ENCODE measurements at places on chromosomes 2 and 18.

DNA sequence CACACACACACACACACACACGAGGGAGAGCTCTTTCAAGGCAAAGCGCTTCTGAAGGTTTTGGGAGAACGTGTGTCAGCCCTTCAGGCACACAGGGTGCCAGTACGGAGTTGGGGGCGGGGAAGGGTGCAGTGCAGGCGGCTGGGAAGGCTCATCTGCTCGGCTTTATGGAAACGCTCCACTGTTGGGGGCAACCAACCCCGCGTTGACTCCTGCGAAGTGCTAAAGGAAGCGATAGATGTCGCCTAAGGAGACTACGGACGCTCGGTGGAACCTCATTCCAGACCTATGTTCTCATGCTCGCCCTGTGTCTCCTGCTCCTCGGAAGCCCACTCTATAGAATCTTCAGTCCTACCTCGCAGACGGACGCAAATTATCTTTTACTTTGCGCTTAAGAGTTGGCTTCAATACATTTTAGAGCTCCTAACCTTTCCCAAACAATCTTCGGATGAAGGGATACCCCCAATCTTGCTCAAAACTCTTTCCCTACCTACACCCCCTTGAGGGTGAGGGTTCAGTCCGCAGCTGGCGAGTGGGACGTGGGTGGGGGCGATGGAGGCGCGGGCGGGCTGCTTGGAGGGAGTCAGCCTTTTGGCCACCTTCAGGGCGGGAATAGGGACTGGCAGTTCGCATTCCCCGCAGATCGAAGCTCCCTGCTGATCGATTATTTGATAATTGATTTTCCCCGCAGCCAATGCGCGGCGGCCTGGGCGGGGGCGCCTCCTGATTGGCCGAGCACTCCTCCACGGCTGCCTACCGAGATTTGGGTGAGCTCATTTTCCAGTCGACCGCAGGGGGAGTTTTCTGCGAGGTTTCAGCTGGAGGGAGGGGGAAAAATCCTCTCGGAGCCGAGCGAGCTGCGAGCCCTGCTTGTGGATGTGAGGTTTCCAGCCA lies 1.9 kb upstream of the MEIS1 start:
- peak; percentile 95 for DNase-seq

DNA sequence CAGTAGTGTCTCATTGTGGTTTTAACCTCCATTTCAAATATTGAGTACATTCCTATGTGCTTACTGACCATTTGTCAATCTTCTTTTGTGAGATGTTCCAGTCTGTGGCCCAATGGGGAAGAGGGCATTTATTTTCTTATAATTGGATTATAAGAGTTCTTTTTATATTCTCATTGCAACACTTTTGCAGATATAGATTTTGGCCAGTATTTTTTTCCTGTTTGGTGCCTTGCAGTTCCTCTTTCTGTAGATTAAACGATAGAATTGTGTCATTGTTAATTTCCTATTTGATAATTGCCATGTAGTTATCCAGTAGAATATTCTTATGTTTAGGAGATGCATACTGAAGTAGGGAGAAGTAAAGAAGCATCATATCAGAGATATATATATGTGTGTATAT lies 56.4 kb upstream of the CYTIP start:
- no peak for DNase-seq

DNA sequence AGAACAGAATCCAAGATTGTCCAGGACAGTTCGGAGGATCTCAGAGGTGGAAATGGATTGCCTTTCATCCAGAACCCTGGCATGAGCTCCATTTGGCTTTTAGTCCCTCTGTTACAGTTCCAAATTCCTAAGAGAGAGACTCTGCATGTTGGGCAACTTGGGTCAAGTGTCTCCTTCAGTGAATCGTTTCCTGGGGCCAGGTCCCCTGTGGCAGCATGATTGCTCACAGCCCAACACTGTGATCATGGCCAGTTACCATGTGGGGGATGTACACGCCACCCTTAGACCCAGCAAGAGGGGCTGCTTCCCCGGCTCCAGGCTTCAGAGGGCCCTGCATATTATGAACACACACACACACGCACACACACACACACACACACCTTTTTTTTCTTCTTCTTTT lies 118.6 kb upstream of the GLI2 start:
- no peak for DNase-seq

DNA sequence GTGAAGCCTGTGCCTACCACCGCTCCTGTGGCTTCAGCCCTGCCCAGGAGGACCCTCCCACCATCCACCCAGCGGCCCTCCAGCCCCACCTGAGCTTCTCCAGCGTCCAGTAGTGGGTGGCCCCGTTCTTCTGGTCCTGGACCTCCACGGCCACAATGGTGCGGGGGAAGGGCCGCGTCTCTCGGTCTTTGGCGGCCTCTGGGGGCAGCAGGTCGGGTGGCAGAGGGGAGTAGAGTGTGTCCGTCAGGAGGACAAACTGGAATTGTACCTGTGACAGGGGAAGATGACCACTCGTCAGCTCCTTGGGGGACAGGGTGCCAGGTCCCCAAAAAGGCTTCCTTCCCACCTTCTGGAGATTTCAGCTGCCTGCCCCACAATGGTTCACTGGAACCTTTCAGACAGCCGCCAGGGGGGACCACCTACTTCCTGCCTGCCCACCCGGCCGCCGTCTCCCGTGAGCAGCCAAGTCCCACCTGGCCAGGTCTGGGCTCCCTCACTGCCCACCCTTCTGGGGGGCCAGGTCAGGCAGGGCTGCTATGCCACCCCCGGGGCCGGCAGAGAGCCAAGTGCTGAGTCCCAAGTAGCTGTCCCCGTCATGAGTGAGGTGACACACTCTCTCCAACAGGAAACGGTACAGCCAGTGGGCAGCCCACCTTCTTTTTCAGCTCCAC lies 59.3 kb downstream of the KIF1A start:
- DNase-seq = no peak

GRCh38 chr18:74146756-74147155 lies 878 bp downstream of the FBXO15 start:
- no peak for DNase-seq

- DNase-seq = no peak
Measured at GRCh38 chr2:113064898-113065297, 2.9 kb upstream of the IL1F10 start.

DNA sequence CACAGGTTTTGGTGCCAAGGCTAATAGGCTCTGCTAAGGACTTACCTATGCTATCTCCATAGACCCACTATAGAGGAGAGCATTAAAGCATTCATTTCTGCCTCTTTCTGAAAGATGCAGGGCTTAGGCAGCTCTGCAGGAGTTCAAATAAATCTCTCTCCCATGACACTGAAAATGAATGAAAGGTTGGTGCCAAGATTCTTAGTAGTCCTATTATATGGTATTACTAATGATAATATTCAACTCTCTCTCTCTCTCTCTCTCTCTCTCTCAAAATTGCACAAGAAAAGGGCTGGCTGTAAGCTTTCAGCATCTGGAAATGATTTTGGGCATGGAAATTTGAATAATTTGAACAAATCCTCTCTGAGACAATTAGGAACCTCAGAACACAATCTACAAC lies 433.7 kb downstream of the MBD2 start:
- DNase-seq = peak; percentile 3

- DNase-seq = no peak
Measured at GRCh38 chr2:105919826-105920225, 175.1 kb downstream of the NCK2 start.

GRCh38 chr2:71879509-71880184 lies 268.0 kb downstream of the CYP26B1 start:
- DNase-seq = no peak

- DNase-seq = no peak
Measured at GRCh38 chr18:13893418-13893760, 21.9 kb downstream of the MC2R start.

DNA sequence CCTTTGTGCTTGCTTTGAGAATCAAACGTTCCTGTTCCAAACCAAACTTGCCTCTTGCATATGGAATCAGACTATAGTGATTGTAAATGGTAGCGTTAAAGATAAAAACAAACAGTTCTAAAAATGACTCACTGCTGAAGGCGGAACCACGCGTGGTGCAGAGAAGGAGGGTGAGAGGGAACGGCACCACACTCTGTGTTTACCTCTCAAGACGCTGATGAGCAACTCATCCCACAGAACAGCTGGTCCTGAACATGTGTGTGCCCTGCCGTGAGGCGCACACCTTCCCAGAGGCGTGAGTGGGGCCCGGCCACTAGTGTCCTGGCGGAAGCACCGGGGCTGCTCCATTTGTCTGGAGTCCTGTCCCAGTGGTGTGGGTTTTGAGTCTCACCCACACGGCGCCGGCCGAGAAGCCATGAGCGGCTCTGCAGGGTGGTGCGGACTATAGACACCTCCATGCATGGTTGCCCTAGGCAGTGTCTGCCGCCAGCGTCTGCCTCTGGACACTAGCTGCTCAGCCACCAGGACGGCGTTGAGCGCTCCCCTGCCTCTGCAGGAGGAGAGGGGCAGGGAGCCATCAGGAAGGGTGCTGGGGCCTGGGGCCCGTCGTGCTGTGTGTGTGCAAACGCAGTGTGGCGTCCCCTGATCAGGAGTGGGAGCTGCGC lies 52.1 kb downstream of the NFATC1 start:
- DNase-seq = no peak

GRCh38 chr2:27350106-27350693 lies 6.4 kb downstream of the GTF3C2 start:
- DNase-seq = no peak

DNA sequence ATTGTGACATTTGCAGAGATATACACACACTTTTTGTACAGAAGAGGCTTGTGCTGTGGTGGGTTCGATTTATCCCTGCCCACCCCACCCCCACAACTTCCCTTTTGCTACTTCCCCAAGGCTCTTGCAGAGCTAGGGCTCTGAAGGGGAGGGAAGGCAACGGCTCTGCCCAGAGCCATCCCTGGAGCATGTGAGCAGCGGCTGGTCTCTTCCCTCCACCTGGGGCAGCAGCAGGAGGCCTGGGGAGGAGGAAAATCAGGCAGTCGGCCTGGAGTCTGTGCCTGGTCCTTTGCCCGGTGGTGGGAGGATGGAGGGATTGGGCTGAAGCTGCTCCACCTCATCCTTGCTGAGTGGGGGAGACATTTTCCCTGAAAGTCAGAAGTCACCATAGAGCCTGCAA lies 40.0 kb downstream of the STEAP3 start:
- DNase-seq = no peak
